ENCODE measurements at places on chromosomes 12 and 14.

DNA sequence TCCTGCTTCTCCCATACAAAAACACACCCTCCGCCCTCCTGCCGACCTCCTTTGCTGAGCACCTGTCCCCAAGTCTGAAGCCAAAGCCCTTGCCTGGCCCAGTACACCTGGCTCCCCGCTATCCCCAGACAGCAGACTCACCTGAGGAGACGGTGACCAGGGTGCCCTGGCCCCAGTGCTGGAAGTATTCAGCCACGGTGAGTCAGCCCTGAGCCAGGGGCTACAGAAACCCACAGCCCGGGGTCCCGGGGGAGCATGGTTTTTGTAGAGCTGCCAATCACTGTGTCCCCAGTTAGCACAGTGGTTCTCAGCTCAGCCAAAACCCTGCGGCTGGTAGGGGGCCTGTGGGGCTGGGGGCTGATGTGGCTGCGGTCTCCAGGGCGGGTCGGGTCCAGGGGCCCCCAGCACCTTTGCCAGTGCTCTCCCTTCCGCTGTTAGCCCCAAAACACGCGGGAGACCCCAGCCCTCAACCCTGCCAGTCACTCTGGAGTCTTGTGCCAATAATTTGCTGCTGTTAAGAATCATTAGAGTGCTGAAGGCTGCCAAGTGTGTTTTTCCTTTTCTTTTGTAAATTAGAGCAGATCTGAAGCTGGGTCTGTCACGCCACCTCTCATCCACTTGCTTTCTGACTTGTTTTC, 339.0 kb downstream of the TMEM121 start:
- no peak for DNase-seq

GRCh38 chr14:39467889-39468524, 35.8 kb upstream of the FBXO33 start:
- no peak for DNase-seq

DNA sequence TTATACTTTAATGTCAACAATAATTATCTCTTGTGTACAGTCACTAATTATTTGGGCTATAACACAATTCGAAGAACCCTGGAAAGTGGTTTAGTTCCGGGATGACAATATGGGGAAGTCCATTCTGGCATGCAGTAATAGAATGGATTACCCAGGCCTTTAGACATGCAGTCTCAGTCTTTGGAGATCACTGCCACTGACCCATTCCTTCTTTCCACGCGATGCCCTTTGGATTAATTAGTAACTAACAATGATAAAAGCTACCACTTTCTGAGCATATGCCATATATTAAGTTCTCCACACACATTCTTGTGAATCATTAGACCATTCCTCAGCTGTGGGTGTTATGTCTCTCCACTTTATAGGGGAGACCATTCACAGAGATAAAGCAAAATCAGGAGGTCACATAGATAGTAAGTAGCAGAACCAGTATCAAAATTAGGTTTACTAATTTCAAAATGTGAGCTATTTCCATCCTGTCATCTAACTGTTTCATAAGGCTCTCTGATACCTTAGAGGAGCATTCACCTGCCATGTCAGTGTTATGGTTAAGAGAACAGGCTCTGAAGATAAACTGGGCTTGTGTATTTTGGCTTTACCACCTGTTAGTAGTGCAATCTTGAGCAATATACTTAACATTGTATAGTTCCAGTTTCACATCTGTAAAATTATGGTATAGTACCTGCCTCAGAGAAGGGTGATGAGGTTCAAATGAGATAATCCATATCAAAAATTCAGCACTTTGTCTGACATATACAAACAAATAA, 27.2 kb upstream of the KCNJ8 start:
- no peak for DNase-seq

DNA sequence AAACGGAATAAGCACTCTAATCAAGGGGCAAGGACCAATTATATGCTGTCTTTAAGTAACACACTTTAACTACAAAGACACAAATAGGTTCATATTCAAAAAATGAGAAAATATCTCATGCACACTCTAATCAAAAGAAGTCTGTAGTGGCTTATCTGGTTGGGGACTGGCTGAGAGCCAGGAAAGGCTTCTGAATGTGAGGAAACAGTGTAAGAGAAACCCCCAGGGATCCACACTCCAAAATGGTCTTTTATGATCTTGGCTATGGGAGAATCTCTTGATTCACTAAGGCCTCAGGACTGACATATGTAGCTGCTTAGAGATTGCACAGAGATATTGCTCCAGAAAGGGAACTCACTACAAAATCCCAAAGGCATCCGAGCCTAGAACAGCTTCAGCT, 10.3 kb downstream of the CTSG start:
- DNase-seq, result no peak

GRCh38 chr12:109943811-109944210, 43.7 kb downstream of the TCHP start:
- no peak for DNase-seq

- no peak for DNase-seq
Observed at GRCh38 chr14:60275932-60276331, 26.9 kb downstream of the PPM1A start.
